Fibroblast of the aortic adventitia (primary cell): ENCODE measurements at places on chromosomes 1 and 21. TPM values are rescaled to one million over a fixed set of nuclear protein-coding genes. Genes with fewer than 3 reads are reported as not detected.

Gene CACNA1S
- not detected in 2 replicates for total RNA-seq

Gene PODN
- 47.5 and 176 TPM in 2 replicates for total RNA-seq

Gene PFKFB2
- total RNA-seq = 6.9 and 9.0 TPM in 2 replicates

Gene CACYBP
- total RNA-seq = 99.6 and 108 TPM in 2 replicates

Gene ADORA3
- not detected in 2 replicates for total RNA-seq

Gene TTC24
- total RNA-seq = not detected in 2 replicates

Gene PTCH2
- 0.36 and 0.57 TPM in 2 replicates for total RNA-seq

Gene MYOM3
- total RNA-seq = under 0.01 TPM in 1 of 2 replicates, not detected in the other

Gene PRPF38A
- 8.7 and 12.4 TPM in 2 replicates for total RNA-seq

Gene BTBD8
- 5.2 and 14.0 TPM in 2 replicates for total RNA-seq

Gene TMEM183A
- 76.2 and 118 TPM in 2 replicates for total RNA-seq

Gene PPCS
- 44.2 and 58.8 TPM in 2 replicates for total RNA-seq

Gene MARK1
- total RNA-seq = 0.45 and 1.3 TPM in 2 replicates

Gene TIAM1
- total RNA-seq = 7.8 and 15.1 TPM in 2 replicates

Gene KRTAP13-4
- not detected in 2 replicates for total RNA-seq

Gene GABPB2
- total RNA-seq = 5.2 and 14.6 TPM in 2 replicates

Gene IVNS1ABP
- 41.0 and 49.3 TPM in 2 replicates for total RNA-seq

Gene RNU1-4
- total RNA-seq = under 0.01 and 2,882 TPM in 2 replicates

Gene LCE2D
- total RNA-seq = not detected in 2 replicates

Gene ZNF593OS
- total RNA-seq = not detected in 2 replicates
